Esophagus squamous epithelium (tissue), 5 donors: ENCODE measurements at places on chromosomes 16 and 17. TPM values are rescaled to one million over a fixed set of nuclear protein-coding genes. Genes with fewer than 3 reads are reported as not detected.

DNA sequence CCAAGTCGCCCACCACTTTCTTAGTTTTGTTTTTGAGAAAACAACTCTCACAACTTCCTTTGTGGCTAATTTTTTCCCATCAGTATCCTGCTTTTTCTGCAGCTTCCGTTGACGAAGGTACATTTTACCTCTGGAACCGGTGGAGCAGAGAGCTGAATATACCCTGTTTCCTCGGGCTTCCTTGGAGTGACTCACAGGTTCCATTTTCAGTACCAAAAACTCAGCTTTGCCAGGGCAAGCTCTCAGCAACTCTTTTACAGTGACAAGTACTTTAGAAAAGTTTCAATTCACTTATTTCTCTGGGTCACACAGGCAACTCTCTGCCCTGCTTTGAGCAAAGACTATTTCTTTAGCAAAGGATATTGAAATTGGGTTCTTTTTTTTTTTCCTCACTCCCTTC, 318.9 kb downstream of the SNX29 start:
- DNase-seq, result no peak
- H3K4me3 ChIP-seq, result no peak overlapping the region
- no peaks in the 10 kb centered on the region for H3K27me3 ChIP-seq
- no peaks in the 10 kb centered on the region for H3K4me1 ChIP-seq
- H3K27ac ChIP-seq, result no peak overlapping the region
- H3K36me3 ChIP-seq, result no peaks in the 10 kb centered on the region

DNA sequence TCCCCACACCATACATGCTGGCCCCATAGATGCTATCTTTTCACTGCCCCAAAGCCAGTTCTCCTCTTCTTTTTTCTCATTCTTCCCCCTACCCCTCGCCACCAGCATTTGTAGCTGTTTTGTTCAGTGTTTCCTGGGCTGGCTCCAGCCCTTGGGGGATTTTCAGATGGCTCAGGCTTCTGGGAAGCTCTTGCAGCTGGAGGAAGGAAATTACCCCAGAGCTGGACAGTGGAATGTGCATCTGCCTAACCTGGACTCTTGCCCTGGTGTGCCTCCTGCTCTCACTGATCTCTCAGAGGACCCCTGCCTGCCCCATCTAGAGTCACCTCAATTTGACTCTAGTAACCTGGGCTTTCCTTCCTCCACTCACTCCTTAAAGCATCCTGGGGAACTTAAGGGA, 82.8 kb downstream of the MYH13 start:
- H3K27me3 ChIP-seq, result no peaks in the 10 kb centered on the region
- H3K4me1 ChIP-seq, result peaks cover 3% of the 10 kb centered on the region
- no peak for DNase-seq

GRCh38 chr17:52686140-52686539, 527.6 kb upstream of the CA10 start:
- H3K27ac ChIP-seq, result no peak overlapping the region
- H3K36me3 ChIP-seq, result no peaks in the 10 kb centered on the region
- H3K4me1 ChIP-seq, result no peaks in the 10 kb centered on the region
- DNase-seq, result no peak
- no peaks in the 10 kb centered on the region for H3K27me3 ChIP-seq
- H3K4me3 ChIP-seq, result no peak overlapping the region

The ATMIN gene
- total RNA-seq, result 30.6 TPM

The C1QL1 gene
- 0.35 TPM for total RNA-seq

GRCh38 chr16:11783319-11784037, 13.6 kb downstream of the ZC3H7A start:
- H3K4me1 ChIP-seq, result peaks cover 65% of the 10 kb centered on the region
- peak overlapping the region; percentile 30 for H3K4me3 ChIP-seq
- no peaks in the 10 kb centered on the region for H3K36me3 ChIP-seq
- H3K27me3 ChIP-seq, result no peaks in the 10 kb centered on the region
- H3K27ac ChIP-seq, result peak overlapping the region; percentile 84
- DNase-seq, result no peak

The TMIGD1 gene
- not detected for total RNA-seq

The SLC13A2 gene
- not detected for total RNA-seq

DNA sequence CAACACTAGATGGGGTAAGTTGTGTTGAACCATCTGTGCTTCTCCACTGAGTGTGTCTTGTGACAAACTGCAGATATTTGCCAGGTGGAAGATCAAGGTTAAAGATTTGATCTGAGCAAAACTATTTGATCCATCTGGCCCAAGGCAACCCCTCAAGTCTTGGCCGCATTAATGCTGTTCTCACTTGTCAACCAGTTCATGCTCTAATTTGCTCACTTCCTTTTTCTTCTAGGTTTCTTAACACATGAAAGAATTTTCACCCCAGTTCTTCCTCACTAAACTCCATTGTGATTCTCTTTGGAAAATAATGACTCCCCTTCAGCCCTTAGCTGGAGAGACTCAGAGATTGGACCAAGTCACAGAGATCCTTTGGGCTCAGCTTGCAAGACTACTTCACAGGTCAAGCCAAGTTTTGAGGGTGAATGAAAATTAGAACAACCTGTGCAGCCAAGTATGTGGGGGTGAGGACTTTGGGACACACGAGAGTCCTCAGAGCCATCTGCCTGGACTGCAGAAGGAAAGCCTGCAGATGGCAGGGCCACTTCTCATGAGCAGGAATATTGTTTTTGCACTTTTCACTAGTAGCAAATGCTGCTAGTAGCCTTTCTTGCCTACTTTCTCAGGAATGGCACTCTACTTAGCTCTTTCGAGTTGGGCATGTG, 166.5 kb downstream of the AXIN2 start:
- H3K4me1 ChIP-seq, result no peaks in the 10 kb centered on the region
- no peak for DNase-seq
- no peak overlapping the region for H3K27ac ChIP-seq
- no peaks in the 10 kb centered on the region for H3K27me3 ChIP-seq
- H3K4me3 ChIP-seq, result no peak overlapping the region
- H3K36me3 ChIP-seq, result no peaks in the 10 kb centered on the region

DNA sequence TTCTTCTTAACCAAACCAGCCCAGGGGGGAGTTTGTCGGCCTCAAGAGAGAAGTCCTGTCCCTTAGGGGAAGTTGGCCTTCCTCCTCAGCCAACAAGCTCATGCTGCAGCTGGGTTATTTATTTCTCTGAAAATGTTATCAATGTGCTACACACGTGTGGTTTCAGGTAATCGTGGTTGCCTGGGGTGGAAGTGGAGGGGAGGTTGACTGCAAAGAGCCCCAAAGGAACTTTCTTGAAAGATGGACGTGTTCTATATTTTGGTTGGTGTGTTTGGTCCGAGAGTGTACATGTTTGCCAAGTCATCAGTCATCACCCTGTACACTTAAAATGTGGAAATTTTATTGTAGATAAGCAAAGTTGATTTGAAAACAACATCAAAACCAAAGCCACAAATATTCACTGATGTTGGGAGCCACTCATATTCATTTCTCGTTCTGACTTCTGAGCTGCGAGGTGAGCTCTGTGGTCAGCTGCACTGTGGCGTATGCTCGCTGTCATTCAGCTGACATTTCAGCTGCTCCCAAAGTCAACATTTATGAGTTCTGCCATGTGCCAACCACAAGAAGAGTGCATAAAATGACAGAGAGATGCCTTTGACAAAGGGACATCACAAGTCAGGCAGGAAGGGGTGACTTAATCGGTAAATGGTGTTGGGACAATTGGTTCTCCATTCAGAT, 26.5 kb upstream of the ADGRG1 start:
- DNase-seq, result no peak
- H3K4me3 ChIP-seq, result no peak overlapping the region
- H3K27ac ChIP-seq, result no peak overlapping the region
- peaks cover 17% of the 10 kb centered on the region for H3K27me3 ChIP-seq

- no peaks in the 10 kb centered on the region for H3K27me3 ChIP-seq
- no peak overlapping the region for H3K27ac ChIP-seq
- DNase-seq, result no peak
- no peaks in the 10 kb centered on the region for H3K4me1 ChIP-seq
Observed at GRCh38 chr17:18944646-18945045, 7.3 kb upstream of the SLC5A10 start.

DNA sequence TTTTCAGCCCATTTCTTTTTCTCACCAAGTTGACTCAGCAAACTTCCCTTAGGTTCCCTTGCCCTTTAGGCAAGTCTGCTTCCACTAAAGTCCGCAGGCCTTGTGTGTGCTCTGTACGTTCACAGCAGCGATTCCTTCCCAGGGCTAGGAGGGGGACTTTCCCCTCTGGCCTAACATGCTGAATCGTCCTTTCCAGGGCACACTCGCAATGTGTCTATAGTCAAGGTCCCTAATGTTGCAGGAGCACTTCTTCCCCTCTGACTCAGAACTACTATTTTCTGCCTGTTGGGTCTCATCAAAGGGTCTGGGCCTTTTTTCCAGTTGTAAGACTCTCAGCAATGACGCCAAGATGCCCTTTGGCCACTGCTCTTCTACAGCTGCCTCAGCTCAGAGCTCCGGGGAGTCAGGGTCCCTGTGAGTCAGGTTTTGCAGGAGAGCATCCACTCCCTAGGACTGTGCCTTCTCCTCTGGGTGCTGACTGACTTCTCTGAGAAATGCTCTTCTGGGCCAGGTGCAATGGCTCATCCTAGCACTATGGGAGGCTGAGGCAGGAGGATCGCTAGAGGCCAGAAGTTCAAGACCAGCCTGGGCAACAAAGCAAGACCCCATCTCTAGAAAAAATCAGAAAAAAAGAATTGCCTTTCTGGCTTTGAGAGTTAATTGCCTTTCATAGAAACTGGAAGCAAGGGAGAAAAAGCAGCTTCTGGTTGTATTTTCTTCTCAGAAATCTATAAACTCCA, 64.4 kb upstream of the TBX2 start:
- H3K27ac ChIP-seq, result peak overlapping the region; percentile 72
- no peaks in the 10 kb centered on the region for H3K27me3 ChIP-seq
- peaks cover 9% of the 10 kb centered on the region for H3K4me1 ChIP-seq
- no peaks in the 10 kb centered on the region for H3K36me3 ChIP-seq

GRCh38 chr17:17018612-17019429, 23.4 kb upstream of the MPRIP start:
- no peak overlapping the region for H3K4me3 ChIP-seq
- no peaks in the 10 kb centered on the region for H3K27me3 ChIP-seq
- no peaks in the 10 kb centered on the region for H3K36me3 ChIP-seq
- H3K27ac ChIP-seq, result peak overlapping the region; percentile 26
- H3K4me1 ChIP-seq, result no peaks in the 10 kb centered on the region

DNA sequence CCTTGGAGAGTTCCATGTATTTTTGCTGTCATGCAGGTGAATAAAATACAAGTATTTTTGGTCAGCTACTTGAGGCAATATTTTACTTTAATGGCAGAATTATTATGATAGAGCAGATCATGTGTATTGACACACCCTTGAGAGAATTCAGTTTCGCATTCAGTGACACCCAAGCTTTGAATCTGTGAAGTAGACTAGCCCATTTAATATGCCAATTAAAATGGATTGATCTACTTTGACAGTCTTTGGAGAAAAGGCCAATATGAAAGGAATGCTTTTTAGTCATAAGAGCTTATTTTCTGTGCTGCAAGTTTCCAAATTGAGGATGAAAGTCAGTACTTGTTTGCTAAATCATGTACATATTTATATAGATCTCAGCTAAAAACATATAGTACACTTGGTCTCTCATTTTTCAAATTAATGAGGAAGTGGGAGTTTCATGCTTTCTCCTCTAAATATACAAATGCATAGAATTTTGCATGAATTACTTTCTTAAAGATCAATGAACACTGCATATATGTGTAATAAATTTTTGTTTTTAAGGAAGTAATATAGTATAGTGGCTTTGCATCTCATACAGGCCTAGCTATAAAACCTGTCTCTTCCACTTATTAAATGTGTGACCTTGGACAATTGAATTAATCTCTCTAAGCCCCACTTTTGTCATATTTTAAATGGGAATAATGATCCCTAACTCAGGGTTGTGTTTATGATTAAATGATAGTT, 161.5 kb downstream of the PHKB start:
- H3K27ac ChIP-seq, result no peak overlapping the region
- no peak overlapping the region for H3K4me3 ChIP-seq
- H3K4me1 ChIP-seq, result no peaks in the 10 kb centered on the region
- H3K36me3 ChIP-seq, result no peaks in the 10 kb centered on the region
- no peaks in the 10 kb centered on the region for H3K27me3 ChIP-seq

DNA sequence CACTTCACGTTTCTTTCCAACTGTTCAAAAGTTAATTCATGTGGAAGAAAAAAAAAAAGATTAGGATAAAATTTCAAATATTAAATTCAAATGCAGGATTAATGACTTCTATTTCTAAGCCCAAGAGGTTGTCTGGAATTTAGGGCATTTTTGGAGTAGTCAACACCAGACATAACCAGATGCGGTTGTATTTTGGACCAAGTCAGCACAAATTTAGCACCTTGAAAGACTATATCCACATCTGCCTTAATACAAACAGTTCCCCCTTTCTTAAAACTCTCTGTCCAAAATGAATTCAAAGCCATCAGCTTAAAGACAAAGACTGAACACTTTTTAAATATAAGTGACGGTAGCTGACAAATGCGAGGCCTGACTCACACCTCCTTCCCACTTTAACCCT, 282.9 kb downstream of the C16orf95 start:
- no peak overlapping the region for H3K4me3 ChIP-seq
- no peak for DNase-seq
- H3K27ac ChIP-seq, result no peak overlapping the region
- no peaks in the 10 kb centered on the region for H3K36me3 ChIP-seq
- no peaks in the 10 kb centered on the region for H3K27me3 ChIP-seq
- no peaks in the 10 kb centered on the region for H3K4me1 ChIP-seq

DNA sequence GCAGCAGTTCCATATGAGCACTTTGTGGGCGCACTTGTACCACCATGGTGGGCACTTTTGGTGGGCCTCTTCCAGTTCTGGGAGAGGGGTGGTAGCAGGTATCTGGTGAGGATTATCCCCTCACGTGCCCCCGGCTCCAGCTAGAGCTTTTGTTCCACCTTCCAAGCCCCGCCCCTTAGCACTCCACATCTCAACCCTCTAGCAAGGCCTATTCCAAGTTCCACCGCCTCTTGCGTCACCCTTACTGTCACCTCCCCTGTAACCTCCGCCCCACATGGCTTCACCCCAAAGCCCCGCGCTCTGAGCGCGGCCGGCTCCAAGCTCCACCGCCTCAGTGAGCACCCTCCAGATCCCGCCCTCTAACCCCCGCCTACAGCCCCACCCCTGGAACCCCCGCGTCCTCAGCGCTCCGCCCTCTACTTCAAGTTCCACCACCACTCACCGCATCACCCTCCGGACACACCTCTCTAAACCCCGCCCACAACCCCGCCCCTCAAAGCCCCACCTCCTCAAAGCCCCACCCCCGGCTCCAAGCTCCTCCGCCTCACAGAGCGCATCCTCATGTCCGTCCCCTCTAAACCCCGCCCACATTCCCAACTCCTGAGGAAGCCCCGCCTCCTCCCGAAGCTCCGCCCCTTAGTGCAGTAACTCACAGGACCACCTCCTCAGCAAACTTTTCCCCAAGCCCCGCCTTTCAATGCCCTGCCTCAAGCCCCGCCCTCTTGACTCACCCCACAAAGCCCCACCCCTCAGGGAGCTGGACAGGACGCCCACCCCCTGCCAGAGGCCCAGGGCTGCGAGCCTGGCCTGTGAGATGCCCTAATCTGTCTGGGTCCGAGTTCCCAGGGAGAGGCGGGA, 11.1 kb downstream of the SCN4A start:
- H3K4me1 ChIP-seq, result peaks cover 4% of the 10 kb centered on the region
- no peaks in the 10 kb centered on the region for H3K36me3 ChIP-seq
- H3K4me3 ChIP-seq, result peak overlapping the region; percentile 45
- H3K27me3 ChIP-seq, result peaks cover 6% of the 10 kb centered on the region
- H3K27ac ChIP-seq, result peak overlapping the region; percentile 81
- DNase-seq, result no peak
